ENCODE measurements at places on chromosomes 4 and X.
A peak's percentile ranks its signal among the peaks of the same experiment; 100 is the strongest.

DNA sequence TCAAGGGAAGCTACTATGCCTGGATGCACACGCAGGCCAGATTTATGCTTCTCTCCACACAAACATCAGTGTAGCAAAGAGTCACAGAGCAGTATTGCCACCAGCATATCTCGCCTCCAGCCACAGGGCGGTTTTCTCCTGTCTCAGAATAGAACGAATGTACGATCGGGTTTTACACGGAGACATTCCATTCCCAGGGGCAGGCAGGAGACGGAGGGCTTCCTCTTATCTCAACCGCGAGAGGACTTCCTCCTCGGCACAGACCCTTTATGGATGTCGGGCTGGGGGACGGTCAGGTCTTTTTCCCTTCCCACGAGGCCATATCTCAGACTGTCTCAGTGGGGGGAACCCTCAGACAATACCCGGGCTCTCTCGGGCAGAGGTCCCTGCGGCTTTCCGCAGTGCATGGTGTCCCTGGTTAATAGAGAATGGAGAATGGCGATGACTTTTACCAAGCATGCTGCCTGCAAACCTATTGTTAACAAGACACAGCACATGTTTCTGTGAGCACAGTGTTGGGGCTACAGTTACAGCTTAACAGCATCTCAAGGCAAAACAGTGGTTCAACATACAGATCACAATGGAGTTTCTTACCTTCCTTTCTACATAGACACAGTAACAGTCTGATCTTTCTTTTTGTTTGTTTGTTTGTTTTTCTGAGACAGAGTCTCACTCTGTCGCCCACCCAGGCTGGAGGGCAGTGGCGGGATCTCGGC is 24.1 kb downstream of the CSF2RA start:
- DNase-seq, result no peak

- no peak for DNase-seq
Observed at GRCh38 chr4:71405791-71406190, 67.0 kb downstream of the SLC4A4 start.

- DNase-seq, result no peak
Observed at GRCh38 chr4:3671571-3672464, 94.4 kb upstream of the ADRA2C start.

GRCh38 chr4:113625902-113626301 is 135.6 kb downstream of the CAMK2D start:
- no peak for DNase-seq

GRCh38 chr4:5563856-5564255 is 144.5 kb downstream of the EVC2 start:
- no peak for DNase-seq

DNA sequence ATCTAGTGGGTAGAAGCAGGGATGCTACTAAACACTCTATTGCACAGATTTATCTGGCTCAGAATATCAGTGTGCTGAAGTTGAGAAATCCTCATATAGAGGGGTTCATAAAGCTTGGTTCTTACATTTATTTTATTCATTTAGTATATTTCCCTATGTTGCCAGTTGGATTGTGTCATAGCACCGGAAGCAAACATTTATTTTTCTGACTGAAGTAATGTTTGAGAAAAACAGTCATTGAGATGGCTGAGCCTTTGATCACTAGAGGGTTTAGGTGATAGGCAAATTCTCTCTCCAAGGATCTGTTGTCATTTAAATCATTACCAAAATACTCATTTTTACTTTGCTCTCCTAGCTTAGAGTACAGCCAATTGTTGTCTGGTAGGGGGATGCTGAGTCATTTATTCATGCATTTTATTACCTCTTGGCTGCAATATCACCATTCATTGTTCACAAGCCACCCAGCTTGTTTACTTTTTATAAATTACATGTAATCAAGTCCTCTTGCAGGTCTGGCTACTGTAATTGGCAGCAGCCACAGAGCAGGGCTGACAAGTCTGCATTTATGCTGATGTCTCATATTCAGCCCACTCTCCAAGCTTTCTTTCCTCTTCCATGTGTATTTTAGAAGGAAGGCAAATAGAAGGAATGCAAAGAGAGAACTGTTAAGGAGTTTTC is 15.2 kb downstream of the GAB1 start:
- peak; percentile 51 for DNase-seq

GRCh38 chrX:19549838-19550237 is 34.5 kb upstream of the MAP3K15 start:
- no peak for DNase-seq

DNA sequence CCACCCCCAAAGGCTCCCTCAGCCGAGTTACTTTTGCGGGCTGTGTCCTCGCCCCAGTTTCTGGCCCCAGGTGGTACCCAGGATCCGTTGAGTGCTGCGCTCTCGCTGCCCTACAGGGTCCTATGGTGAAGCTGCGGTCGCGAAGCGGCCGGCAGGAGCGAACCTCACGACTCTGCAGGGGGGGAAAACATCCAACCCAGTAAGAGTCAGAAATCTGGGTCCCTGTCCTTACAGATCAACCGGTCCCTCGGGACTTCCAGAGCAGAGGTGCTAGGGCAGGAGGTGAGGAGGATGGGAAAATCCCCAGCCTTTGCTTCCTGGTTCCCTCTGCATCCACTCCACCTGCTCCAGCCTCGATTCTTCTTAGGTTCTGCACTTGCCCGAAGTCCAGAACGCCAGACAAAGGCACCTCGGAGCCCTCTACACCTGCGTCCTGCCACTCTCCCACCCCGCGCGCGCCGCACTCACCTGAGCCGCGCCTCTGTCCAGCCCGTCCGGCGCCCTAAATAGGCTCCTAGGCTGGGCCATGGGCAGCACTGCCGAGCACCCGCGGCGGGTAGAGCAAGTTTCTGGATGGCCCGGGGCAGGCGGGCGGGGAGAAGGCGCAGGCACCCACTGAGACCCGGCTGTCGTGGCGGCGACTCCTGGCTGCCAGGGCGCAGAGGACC is at the start of gene HS3ST1:
Gene HS3ST1, minus strand, starts transcription at position 664 of the 668 bp plus-strand sequence. CDS start 28,889 bp downstream, outside the sequence.
- no peak for DNase-seq

DNA sequence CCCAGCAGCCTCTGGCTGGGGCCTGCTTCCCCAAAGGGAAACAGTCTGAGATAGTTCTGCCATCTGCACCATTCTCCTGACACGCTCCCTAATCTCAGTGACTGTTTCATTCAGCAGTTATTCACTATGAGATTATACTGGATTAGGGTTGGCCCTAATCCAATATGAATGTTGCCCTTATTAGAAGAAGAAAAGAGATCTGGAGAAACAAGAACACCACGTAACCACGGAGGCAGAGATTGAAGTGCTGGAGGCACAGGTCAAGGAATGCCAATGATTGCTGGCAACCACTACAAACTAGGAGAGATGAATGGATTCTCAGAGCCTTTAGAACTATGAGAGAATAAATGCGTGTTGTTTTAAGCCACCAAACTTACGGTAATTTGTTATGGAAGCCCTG is 7.4 kb downstream of the ACOX3 start:
- no peak for DNase-seq

GRCh38 chr4:69759189-69759604 is 1.2 kb downstream of the SULT1B1 start:
- no peak for DNase-seq

DNA sequence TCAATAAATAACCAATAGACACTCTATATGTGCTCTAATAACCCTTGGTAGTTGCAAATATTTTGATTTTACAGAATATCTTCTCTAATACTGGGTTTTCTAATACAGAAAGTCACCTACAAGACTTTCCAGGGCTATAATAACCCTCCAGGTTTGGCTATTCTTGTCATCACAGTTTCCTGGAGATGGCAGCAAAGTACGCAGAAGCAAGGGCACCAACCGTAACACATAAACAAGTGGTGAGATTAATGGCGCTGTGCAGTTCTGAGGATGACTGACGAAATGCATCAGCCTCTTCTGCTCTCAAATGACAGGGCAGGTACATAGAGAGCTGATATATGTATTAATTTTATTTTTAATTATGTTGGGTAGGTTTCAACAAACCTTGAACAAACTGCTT is 122.4 kb downstream of the C4orf33 start:
- no peak for DNase-seq

DNA sequence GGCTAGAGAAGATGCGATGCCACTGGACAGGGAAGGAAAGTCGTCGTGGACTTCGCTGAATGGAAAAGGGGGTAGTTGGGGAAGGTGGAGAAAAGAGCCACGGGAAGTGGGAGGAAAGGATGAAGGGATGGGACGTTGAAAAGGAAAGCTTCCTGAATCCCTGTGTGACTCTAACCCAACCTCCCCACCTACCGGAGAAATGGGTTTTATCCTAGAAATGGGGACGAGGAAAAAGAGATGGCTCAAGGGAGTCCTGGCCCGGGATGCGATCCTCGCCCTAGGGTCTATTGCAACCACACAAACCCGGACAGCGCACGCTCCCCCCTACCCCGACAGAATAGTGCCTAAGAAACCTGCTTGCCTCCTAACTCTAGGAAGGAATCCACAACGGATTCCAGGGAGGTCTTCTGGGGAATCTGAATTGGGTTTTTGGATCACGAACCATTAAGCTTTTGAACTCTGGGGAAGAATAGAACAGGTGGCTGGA is 738 bp upstream of the TSPAN5 start:
- peak; percentile 27 for DNase-seq

GRCh38 chr4:142377342-142378091 is 468.6 kb downstream of the INPP4B start:
- DNase-seq, result peak; percentile 2

GRCh38 chrX:79078114-79078513 is 66.4 kb upstream of the GPR174 start:
- DNase-seq, result no peak

- no peak for DNase-seq
Observed at GRCh38 chr4:163932504-163932903, 438.0 kb downstream of the TMA16 start.

- DNase-seq, result no peak
Observed at GRCh38 chrX:129553619-129554288, 13.7 kb downstream of the OCRL start.

DNA sequence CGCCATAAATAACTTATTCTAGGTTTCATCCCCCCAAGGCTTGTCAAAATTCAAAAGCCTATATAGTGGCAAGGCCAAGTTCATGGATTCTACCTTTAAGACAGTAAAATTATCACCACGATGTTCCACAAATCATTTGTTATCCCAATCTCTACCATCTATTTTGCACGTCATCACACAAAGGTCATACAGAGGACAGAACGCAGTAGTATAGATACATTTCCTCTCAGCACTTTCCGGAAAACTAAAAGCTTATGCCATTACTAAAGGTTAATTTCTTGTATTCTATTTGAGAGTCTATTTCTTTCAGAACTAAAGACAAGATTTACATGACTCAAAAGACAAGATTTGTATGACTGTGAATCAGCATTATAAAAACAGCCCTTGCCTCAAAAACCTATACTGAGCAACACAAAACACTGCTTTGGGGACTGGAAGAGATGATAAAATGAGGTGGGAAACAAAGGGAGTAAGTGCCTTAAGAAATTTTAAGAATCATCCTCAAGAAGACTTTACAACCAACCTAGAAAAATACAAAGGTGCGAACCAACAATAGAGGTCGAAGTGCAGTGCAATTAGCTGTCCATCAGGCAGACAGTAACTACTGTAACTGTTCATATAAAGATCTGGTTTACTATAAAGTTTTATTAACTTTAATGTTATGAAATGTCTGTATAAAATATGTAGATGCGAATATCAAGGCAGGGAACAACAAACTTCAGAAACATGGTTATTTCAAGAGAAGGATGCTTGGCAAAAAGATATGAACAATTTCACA is 7.6 kb downstream of the UBE2D3 start:
- no peak for DNase-seq

DNA sequence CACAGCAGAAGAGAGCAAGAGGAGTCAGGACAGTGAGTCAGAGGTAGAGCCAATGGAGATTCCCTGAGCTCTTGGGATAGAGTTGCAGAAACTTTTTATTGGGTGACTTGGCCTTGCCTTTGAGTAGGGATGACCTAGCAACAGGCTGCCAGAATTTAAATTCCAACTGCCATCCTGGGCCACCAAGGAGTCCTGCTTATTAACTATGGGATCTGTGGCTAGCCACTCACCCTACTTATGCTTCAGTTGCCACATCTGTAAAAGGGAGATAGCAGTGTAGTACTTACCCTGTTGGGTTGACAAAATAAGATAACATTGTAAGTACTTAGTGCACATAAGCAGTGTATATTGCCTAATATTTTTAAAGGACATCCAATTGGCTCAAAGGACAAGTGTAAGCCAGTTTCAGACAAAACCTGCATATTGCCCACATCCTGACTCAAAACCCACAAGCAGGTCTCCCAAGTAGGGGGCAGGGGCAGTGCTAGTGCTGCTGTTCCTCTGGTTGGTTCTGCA is 43.5 kb upstream of the TMEM164 start:
- peak; percentile 93 for DNase-seq

DNA sequence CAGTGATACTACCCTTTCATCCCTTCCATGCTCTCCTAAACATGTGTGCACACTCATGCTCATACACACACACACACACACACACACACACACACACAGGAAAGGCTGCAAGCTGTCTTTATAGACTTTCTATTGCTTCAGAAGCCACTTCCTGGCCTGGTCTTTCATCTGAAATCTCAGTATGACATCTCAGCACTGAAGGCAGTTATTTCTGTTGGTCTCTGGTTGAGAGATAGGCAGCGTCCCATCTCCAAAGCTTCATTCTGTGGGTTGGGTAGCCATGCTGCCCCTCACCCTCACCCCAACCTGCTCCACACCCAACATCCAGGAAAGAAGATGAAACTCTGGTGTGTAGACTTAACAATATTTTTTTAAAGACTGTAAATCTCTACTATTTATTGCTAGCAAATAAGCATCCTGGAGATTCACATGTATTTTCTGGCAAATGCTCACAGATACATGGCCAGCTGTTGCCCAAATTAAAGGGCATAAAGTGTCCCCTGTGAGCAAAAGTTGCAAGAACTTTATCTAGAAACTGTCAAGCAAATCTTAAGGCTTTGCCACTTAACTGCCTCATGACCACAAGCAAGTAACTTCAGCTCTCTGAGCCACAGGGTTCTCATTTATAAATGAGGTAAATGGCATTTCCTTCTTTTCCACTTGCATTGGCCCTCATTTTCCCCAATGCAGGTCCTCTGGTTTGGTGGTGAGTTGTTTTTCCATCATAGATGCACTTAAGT is 189.8 kb upstream of the AFF2 start:
- DNase-seq, result no peak

DNA sequence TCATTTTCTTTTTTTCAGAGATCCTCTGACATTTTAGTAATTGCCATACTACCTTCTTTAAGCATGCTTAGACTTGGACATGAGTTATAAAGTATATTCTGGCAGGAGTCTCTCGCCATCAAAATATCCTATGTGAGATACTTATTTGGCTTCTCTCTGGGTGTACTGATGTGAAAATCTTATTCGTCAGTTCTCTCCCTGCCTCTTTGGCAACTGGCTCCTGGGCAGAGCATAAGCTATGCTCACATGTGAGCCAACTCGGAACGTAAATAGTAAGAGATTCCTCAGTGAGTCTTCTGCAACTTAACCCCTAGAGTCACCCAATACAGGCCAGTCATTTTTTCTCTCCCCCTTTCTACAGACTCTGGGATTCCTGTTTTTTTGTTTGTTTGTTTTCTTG is 91.6 kb downstream of the MAGEB17 start:
- no peak for DNase-seq

- no peak for DNase-seq
Observed at GRCh38 chr4:26235500-26235899, 85.3 kb upstream of the RBPJ start.

DNA sequence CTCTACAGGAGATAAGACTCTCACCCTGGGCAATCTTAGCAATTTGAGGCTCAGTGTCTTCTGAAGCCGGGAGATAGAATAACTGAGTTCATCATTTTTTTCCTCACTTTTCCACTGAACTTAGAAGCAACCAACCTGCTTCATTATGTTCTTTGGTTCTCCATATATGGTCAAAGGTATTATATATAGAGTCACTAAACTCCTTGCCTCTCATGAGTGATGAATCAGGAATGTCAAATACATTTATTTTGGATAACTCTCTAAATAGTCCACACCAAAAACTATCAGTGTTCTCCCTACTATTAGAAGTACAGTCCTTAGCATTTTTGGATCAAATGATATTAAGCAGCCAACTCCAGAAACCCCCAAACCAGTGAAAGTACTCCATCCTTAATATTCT is 421.5 kb upstream of the EPHA5 start:
- DNase-seq, result no peak

Data from erythroblast (primary cell).